GOT3 (cell line): ENCODE measurements at places on chromosomes 12 and 14.

DNA sequence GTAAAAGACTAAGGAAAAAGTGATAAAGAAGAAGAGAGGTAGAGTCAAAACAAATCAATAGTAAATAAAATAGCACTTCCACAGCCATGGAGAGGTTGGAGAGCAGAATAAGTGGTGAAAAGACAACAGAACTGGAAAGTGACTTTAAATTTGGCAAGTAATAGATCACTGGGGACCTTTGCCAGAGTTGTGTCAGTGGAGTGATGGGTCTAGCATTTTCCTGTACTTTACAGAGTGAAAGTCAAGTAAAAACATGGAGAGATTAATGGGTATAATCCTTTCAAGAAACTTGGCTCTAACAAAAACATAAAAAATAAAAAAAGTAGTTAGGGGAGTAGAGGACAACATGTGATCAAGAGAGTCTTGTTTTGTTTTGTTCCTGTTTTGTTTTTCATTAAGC is 502.2 kb upstream of the RPL10L start:
- DNase-seq = no peak

GRCh38 chr14:21924479-21924878 is 250.9 kb upstream of the OR4E1 start:
- no peak for DNase-seq

- no peak for DNase-seq
These were observed 25.1 kb downstream of the SLC4A8 start for GRCh38 chr12:51449580-51450246.

DNA sequence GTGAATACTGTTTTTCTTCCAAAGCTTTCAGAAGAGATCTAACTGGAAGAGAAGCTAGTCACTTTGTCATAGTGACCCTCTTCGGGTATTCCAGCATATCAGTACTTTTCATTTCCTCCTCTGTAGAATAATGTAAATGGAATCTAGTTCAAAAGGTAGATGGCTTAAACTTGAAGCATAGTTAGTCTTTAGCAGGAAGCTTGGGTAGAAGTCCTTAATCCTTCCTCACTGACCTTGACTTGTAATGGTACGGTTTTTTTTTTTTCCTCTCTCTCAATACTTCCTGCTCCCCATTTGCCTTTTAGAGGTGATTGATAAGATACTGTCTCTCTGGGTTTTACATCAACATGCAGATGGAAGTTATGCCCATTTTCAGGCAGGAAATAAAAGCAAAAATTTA is 1.7 kb downstream of the FBXO34 start:
- no peak for DNase-seq

DNA sequence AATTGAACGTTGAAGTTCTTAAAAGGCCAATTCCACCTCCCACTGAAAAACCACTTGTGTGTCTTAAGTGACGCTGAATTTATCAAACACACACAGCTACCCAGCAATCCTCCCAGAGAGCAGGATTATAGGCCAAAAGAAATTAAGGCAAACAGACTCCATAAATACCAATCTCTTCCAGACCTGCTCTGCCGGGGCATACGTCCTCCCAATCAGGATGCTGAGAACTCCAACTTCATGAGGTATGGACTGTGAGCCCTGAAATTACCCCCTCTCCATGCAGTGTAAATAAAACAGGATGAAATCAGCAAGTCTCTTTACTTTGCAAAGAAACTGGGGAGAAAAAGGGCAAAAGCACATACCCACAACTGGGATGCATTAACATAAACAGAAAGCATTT is 265.2 kb downstream of the KSR2 start:
- no peak for DNase-seq

DNA sequence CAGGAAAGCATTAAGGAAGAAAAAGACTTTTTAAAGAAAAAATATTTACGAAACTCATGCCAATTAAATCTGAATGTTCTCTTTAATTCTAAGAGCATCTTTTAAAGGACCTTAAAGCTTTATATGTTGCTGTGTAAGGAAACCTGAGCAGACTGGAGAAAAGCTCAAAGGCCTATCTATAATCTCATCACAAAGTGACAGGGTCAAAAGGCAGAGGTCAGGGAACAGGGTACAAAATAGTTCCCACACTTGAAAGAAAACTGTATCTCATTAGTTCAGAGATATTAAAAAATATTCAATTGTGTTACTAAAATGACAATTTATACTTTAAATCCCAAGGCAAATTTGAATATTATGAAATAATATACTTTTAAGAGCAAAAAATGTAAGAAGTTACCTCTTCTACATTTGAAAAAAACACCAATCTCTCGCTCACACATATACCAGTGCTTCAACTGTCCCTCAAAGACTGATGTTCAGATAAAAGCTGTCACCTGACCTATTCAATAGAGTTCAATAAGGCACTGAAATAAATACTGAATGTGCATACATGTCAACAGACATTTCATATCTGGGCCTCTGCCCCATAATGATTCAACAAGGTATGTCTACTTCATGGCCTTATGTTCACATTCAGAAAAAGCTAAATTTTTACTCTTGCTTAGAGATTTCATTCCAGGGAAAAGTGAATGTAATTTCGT is 17.9 kb downstream of the DENND5B start:
- DNase-seq = no peak

DNA sequence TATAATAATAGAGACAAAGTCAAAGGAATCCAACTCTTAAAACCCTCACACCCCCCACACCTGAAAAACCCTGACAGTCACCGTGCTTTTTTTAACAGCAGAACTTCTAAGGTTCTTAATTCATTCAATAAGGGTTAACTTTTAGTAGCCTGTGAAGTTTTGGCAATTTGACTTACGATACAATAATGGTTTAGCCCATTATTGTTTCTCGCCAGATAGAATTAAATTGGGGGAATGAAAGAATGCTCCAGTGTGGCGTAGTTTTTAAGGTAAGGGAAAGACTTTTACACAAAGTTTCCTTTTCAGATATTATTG is 604 bp upstream of the MAGOHB start:
- DNase-seq = no peak

- DNase-seq = no peak
These were observed 75.3 kb upstream of the TMPO start for GRCh38 chr12:98439981-98440581.

DNA sequence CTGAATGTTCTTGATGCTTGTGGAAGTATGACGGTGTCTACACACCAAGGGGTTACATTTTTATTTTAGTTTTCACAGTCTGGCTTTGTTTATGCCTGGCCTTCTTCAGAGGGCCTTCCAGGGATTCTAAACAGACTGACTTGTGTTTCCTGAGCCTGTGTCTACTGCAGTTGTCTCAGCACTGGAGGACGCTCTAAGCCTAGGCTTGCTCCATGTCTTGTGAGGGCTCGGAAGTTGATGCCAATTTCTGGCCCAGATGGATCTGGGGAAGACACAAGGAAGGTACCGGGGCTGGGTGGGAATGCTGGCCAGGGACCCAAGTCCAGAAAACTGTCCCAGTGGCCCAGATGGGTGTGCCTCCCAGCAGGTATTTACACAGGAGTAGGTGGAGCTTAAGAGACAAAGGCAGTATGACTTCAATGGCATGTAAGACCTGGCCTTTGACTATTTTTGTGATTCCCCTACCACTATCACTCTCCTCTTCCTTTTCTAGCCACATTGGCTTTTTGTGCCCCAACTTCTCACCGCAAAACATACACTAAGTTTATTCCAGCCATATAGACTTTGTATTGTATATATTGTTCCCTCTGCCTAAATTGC is 56.9 kb downstream of the GPR137C start:
- DNase-seq = no peak

- no peak for DNase-seq
These were observed 13.0 kb downstream of the MTA1 start for GRCh38 chr14:105432657-105433056.

DNA sequence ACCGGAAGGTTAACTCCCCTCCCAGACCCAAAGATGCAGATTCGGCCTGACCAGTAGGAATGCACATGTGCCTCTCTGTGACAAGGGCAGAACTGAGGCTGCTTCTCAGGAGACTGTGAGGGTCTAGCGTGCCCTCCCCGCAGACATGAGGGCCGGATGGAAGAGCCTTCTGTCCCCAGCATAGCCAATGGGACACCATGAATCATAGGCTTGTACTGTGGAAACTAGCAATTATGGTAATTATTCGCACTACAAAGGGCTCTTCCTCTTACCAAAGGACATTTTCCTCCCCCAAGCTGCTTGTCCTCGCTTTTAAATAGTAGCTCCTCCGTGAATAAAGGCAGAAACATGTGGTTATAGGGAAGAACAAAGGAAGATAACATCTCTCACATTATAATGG is 6.2 kb downstream of the COA8 start:
- no peak for DNase-seq

GRCh38 chr14:29821661-29822429 is 105.8 kb downstream of the PRKD1 start:
- no peak for DNase-seq

DNA sequence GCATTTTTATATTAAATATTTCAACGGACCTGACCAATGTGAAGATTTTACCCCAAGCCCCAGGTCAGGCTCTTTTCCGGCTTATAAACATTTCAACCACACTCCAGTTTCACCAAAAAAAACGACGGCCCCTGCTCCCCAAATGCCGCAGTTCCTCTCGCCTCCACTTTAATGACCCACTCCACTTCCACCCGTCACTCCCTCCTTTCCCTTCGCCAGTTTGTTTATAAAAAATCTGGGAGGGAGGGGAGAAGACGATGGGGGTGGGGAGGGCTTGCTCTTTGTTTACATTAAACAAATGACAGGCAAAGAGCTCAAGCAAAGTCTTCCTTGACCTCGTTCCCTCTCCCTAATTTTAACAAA is 5.4 kb downstream of the SIX6 start:
- no peak for DNase-seq

DNA sequence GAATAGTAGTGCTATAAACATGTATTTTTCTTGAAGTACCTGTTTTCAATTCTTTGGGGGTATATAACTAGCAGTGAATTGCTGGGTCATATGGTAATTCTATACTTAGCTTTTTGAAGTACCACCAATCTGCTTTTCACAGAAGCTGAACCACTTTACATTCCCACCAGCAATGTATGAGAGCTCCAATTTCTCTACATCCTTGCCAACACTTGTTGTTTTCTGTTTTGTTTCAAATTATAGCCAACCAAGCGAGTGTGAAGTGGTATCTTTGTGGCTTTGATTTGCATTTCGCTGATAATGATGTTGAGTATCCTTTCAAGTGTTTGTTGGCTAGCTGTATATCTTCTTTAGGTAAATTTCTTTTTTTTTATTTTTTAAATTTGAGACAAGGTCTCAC is 95.7 kb downstream of the PAPLN start:
- DNase-seq = no peak

DNA sequence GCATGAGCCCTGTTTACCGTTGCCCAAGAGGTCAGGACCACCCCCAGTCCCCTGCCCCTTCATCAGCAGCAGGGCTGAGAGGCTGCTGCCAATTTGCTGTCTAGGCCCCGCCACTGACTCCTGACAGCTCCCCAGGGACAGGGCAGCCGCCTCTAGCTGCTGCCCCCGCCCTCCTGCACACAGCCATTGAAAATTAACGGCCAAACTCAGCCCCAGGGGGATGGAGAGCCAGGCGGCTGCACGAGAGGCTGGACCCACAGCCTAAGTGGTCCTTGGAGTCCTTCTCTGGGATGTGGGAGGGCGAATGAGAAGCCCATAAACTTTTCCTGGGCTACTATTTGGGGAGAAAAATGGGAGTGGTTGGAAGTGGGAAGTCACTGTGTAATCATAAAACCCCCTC is 4.6 kb downstream of the FOXN4 start:
- DNase-seq = no peak

DNA sequence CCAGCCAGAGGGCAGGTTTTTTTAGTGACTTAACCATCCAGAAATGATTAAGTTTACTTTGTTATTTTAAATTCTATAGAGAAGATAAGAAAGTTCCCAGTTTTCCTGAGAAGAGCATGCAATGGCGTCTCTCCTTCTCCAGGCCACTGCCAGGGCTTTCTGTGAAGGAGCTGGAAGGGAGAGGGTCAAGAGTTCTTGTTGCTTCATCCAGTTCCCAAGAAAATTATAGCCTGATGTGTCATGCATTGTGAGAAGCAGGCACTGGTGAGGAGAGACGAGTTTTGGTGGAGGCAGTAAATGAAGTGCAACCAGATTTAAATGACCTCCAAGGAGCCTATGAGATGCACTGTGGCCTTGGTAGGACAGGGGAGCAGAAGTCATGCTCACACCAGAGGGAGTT is 14.2 kb downstream of the ELK3 start:
- DNase-seq = no peak

DNA sequence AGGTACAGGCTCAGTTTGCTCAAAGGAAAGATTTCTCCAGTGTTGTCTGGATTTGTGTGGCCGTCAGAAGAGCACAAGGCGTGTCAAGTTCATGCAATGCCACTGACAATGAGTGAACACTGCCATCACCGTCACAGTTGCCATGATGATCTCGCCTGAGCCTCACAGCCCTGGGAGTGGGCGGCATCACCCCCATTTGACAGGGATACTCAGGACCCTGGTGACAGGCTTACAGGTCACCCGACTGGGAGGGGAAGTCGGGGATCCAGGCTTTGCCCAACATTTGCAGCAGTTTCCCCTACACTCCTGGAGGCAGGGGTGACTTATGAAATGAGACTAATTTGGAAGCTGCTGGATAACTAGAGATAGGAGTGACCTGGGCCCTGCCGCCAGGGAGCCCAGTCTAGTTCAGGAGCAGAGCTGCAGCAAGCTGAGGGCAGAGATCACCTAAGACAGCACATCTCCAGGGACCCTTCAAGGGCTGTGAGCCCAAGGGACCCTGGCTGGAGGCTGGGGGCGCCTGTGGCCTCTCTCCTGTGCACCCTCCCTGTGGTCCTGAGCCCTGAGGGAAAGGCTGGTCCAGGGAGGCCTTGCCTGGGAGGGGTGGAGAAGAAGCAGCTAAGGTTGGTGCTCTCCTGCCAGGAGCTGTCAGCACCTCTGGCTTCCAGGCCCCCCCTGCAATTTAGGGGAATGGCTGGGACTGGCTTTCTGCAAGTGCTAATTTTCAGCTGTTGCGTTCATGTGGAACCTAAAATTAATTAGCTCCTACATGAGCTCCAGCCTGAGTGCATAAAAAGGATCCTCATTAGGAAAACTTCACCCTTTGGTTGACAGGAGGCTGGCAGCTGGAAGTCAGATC is 32.4 kb upstream of the BEGAIN start:
- DNase-seq = no peak
